ENCODE measurements at places on chromosomes 5 and 9.

GRCh38 chr5:137335493-137335892, 163.6 kb downstream of the SPOCK1 start:
- DNase-seq, result no peak

- no peak for DNase-seq
Observed at GRCh38 chr5:7882926-7883325, 14.0 kb downstream of the MTRR start.

DNA sequence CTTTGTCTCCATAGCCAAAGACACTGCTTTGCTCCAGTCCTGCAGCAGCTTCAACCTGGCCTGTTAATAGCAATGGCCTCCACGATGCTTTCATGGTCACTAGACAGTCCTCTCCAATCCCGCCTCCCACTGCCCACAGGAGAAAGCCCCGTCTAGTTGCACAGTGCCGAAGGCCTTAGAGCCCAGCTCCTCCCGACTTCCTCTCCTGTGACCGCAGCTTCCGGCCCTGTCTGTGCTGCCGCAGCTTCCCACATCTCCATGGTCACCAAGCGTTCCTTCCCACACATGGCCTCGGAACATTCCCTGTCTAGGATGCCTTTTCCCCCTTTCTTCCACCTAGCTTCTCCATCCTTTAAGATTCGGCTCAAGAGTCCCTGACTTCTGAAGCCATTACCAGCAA, 23.4 kb downstream of the PCA3 start:
- DNase-seq, result no peak

DNA sequence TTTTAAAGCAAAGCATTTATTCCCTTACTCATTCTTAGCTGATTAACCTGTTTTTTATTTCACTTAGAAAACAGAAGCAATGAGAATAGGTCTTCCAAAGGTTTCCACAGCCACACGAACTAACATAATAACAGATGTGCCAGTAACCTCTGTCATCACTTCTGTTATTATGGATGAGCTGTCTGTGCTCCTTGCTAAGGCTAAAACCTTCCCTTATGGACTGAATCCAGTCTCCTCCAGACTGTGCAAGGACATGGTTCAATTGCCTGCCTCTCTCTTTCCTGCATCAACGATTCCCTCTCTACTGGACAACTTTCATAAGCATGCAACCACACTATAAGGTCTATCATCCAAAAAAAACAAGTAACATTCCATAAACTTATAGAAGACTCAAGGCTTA, 1446.2 kb downstream of the MAT2B start:
- DNase-seq, result no peak

- no peak for DNase-seq
Observed at GRCh38 chr5:156221816-156222215, 105.1 kb upstream of the SGCD start.

DNA sequence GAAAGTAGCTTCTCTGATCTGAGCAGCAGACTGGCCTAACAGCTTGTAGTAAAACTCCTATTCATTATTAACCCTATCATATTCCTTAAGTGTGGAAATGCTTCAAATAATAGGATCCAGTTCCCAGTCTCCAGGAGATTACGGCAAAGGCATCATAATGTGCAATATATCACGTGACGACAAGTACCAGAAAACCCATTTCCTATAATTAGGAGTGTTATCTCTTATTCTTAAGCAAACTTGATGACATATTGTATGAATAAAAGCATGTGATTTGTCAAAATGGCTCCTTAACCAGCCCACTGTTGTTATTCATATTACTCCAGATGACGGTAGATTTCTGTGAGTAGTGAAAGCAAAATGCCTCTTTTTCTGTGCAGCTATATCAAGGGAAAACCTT, 2.9 kb downstream of the SV2C start:
- DNase-seq, result no peak

DNA sequence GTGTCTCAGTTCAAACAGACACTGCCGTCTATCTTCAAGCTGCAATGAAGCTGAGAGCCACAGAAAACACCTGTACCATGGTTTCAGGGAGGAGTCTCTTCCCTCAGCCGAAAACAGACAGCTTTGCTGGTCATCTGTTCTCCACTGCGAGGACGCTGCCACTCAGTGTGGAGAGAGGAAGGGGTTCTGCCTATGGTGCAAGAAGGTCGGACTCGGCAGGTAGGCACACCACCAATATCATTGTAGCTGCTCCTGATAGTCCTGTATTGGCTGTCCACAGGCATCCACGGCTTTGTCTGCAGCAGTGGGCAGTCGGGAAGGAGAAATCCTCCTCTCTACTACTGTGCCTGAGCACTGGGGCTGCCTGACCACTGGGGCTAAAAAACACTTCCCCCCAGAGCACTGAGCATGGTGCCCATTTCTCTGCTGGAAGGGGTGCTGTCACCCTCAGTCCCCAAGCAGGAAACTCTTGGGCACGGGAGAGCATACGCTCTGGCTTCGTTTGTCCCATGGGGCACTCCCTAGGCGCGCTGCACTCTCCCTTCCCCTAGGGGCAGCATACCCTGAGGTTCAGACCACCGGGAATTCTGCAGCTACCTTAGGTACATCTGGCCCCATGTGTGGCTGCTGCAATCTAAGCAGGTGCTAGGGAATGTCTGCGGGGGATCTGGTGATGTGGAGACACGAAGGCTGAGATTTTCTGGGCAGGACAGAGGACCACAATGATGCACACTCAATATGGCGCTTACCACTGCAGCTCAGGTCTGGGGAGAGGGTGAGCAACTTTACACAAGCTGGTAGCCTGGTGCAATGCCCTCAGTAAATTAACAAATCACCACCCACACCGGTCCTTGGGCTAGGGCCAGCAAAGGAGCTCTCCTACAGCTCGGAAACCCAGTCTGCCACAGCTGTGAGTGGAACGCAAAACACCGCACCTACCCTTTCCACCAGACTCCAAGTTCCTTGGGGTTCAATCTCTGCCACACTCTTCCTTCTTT, 880.9 kb upstream of the SEMA6A start:
- DNase-seq, result peak; percentile 39

- DNase-seq, result no peak
Observed at GRCh38 chr5:134979416-134979815, 11.7 kb downstream of the CATSPER3 start.

- no peak for DNase-seq
Observed at GRCh38 chr5:104733063-104733669, 1170.6 kb upstream of the NUDT12 start.

DNA sequence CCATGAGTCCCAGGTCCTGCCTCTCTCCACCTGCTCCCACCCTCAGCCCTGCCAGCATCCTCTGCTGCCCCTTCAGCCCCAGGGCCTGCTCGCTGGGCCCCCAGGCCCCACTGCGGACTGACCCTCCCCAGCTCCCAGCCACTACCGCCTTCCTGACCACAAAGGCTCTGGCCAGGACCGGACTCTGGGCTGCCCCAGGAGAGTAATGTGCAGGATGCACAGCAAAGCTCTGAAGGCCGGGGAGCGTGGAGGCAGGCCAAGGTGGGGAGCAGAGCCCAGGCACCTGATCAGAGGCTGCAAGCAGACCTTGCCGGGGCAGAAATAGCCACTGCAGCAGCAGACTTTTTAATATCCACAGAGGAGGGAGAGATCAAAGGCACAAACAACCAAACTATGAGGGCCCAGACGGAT, 27.9 kb downstream of the IPPK start:
- peak; percentile 20 for DNase-seq

DNA sequence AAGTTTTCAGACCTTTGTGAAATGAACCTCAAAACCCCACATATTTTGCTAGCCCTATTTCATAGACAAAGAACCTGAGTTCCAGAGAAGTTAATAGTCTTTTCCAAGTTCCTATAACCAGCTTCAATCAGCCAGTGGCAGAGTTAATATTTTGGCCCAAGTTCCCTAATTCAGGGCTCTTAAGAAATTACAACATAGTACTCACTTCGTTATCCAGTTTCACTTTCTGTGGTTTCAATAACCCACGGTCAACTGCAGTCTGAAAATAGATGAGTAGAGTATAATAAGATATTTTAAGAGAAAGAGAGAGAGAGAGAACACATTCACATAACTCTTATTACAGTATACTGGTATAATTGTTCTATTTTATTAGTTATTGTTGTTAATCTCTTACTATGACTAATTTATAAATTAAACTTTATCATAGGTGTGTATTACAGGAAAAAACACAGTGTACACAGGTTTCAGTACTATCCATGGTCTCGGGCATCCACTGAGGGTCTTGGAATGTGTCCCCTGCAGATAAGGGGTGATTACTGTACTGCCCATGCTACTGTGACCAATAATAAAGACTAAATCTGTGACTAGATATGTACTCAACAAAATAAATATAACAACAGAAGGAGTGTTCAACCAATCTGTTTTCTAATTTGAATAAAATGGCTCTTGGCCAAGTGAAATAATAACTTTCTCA, 9.3 kb upstream of the MYOT start:
- DNase-seq, result no peak

GRCh38 chr9:4986296-4986695, 1.2 kb downstream of the JAK2 start:
- no peak for DNase-seq

- DNase-seq, result no peak
Observed at GRCh38 chr5:126998895-126999570, 31.3 kb downstream of the MARCHF3 start.

DNA sequence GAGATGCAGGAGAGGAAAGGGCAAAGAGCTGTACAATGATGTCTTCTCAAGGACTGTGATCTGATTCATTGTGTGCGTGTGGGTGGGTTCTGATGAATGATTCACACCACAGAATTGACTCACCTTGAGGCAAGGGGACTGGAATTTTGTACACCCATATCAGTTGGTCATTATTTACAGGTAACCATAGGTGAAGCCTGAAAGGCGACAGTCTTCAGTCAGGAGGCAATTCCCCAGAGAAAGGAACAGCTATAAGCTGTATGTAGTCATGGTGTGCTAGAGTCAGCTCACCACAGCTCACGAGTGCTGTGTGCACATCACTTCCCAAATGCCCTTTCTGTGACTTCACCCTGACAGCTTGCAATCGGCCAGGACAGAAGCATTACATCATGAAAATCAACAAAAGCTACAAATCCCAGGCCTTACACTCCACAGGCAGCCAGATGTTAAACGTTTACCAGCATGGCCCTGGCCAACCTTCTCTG, 87.6 kb upstream of the RPS23 start:
- DNase-seq, result no peak

DNA sequence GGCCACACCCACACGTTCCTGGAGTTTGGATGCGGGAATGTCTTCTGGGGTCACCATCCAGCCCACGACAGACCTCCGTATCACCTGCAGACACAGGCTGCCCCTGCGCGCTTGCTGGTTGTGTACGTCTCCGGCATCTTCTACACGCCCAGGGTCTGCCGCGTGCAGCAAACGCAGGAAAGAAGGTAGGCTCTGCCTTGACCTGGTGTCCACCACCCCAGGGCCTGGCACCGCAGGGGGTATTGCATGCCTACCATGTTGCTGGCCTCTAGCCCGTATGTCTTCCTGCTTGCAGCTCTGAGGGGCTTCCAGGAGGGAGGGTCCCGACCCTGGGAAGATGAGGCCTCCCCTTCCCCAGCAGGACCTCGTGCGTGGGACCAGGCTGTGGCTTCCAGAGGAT, 298.8 kb upstream of the IRX4 start:
- DNase-seq, result no peak

DNA sequence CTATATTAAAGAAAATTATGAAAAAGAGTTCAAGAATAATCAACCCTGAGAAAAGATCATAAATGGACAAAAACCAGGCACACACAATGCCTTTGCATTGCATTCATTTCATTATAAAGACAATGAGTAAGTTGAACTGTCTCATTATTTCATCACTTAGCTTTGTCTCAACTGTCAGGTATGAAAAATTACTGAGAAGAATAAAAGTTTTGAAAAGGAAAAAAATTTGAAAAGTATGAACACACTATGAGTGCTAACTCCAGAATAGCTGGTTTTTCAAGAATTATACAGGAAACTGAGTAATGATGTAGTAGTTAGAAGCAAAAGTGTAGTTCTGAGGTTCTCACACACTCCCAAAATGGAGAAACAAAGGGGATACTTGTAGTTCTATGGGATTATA, 16.3 kb upstream of the ANXA1 start:
- DNase-seq, result no peak

GRCh38 chr5:176792655-176793342, 17.6 kb upstream of the UNC5A start:
- no peak for DNase-seq

GRCh38 chr5:132103332-132103951, 29.9 kb downstream of the CSF2 start:
- peak; percentile 55 for DNase-seq

DNA sequence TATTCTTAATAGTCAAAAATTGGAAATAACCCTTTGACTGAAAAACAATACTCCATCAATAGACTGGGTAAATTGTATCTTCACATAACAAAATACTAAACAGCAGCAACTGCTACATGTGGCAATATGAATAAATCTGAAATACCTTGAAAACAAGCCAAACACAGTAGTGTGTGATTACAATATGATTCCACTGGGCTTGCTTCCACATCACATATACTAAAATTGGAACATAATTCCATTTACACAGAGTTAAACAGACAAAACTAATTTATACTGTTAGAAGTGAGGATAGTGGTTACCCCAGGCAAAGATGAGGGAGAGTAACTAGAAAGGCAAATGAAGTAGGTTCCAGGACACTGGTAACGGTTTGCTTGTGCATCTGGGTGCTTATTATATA, 20.4 kb downstream of the FNIP1 start:
- DNase-seq, result no peak

- DNase-seq, result no peak
Observed at GRCh38 chr9:72921888-72922654, 30.8 kb downstream of the ALDH1A1 start.

- DNase-seq, result no peak
Observed at GRCh38 chr9:25891527-25891926, 213.3 kb upstream of the TUSC1 start.

All from left colon (tissue), 2 donors.